NCI-H187 treated with DMSO at 0.1 percent for 48 hours (cell line): ENCODE measurements at places on chromosomes 13 and 19.

GRCh38 chr13:94886191-94886590 is 173.8 kb upstream of the SOX21 start:
- no peak for DNase-seq

DNA sequence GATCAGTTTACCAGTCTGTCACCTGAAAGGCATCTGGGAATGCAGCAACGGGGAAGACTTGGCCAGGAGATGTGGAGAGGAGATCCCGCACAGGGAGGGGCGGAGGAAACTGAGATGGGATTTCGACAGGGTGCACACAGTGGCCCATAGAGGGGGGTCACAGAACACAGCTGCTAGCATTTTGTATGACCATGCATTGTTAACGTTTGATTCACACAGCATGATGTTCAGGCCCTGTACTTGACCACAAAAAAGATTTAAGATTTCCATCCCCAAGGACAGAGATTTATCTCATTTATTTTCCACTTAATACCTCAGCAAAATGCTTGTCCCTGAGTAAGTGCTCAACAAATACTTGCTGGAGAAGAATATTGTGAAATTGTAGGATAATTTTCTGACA is 63.2 kb downstream of the RAB20 start:
- DNase-seq: no peak

GRCh38 chr13:77143431-77143830 is 116.5 kb upstream of the FBXL3 start:
- no peak for DNase-seq

GRCh38 chr13:88103824-88104223 is 432.7 kb downstream of the SLITRK5 start:
- DNase-seq: no peak

GRCh38 chr13:41997396-41997795 is 36.5 kb upstream of the VWA8 start:
- no peak for DNase-seq

DNA sequence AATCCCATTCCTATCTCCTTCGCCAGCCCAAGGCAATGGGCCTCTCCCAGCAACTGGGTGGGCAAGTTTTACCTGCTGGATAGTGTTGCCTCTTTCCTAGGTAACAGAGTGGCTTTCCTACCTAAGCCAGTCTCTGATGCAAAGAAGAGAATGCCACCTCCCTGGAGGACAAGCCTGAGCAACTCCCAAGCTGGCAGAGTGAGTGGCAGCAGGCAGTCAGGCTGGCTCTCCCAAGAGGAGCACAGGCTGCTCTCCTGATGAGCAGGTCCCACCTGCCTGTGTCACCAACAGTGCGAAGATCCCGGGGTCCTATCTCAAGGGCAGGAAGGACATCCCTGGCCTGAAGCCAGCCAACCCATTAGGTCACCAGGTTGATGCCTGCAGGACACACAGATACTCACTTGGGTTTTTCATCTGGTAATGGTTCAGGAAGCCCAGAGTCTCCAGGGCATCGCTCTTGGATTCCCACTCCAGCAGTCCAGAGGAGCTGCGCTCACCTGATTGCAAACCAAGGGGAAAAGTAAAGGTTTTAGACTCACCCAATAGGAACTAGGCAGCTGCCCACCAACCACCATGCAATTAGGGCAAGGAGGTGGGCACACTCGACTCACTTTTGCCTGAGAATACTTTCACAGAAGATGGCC is 5.5 kb upstream of the ECH1 start:
- DNase-seq: no peak

DNA sequence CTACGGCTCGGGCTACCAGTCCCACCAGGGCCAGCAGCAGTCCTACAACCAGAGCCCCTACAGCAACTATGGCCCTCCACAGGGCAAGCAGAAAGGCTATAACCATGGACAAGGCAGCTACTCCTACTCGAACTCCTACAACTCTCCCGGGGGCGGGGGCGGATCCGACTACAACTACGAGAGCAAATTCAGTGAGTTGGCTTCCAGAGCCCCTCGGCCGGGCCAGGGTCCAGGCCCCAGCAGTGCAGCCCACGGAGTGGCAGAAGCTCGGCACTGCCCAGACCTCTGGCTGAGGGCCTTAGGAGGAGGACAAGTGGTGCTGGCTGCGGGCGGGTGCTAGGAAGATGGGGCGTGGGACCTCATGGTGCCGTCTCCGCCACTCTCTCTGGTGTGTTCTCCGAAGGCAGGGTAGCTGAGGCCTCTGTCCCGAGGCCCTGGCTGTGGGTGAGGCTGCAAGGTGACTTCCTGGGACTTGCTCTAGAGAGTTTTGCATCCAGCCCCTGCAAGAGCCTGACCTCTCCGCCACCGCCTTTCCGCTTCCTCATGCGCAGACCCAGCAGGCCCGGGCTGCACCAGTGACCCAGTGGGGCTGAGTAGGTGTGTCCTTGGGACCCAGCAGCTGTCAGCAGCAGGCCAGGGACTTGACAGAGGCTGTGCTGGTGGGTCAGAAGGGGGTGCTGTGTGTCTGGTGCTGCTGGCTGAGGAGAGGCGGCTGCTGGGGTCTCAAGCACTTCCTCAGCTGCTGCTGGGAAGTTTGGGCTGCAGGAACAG is 13.5 kb upstream of the QTRT1 start:
- no peak for DNase-seq

GRCh38 chr13:32838945-32839344 is 177.3 kb upstream of the KL start:
- no peak for DNase-seq
